Activated gamma-delta T cell treated with anti-CD3 and anti-CD28 coated beads, Interleukin-2, amount 50 U/mL, for 16 hours (primary cell): ENCODE measurements at places on chromosomes 3 and 15.

DNA sequence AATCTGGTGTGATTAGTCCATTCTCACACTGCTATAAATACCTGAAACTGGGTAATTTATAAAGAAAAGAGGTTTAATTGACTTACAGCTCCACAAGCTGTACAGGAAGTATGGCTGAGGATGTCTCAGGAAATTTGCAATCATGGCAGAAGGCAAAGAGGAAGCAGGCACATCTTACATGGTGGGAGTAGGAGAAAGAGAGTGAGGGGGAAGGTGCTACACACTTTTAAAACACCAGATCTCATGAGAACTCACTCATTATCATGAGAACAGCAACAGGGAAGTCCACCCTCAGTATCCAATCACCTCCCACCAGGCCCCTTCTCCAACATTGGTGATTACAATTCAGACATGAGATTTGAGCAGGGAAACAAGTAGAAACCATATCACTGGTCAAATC is 24.0 kb upstream of the ACP3 start:
- no peak for DNase-seq

GRCh38 chr3:37935290-37935668 is 55.3 kb upstream of the VILL start:
- no peak for DNase-seq

DNA sequence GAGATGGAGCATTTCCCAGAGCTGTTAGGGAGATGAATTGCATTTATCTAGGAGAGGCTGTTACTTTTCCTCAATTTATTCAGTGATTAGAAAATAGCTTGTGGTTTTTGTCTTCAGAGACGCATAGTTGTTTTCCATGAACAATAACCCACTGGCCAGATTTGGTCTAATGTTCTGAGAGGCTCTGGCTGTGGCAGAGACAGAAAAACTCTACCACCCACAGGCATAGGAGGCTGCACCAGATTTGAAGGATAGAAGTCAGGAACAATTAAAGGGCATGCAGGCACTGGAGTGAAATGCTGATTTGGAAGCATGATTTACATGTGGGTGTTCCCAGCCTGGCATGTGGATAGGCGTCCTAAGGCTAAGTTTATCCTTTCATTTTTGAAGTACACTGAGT is 143.5 kb downstream of the NFKBIZ start:
- DNase-seq = no peak

GRCh38 chr3:111636366-111636885 is 41.3 kb upstream of the ZBED2 start:
- DNase-seq = no peak

DNA sequence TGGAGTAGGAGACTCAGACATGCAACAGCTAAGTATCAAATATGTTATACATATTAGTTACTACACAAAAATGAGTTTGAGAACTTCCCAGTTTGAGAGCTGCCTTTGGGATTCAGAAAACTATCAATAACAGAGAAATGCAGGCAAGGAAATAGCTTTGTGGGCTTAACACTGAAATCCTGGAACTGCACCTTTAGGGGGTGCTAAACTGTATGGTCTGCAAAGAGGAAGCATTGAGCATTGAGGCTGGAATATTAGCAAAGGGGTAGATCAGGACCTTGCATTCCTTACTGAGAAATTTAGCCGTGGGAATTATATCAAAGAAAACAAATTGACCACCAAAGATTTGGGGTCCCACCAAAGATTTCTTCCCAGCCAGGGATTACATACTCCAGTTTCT is 580.0 kb downstream of the ZNF385D start:
- DNase-seq = no peak

DNA sequence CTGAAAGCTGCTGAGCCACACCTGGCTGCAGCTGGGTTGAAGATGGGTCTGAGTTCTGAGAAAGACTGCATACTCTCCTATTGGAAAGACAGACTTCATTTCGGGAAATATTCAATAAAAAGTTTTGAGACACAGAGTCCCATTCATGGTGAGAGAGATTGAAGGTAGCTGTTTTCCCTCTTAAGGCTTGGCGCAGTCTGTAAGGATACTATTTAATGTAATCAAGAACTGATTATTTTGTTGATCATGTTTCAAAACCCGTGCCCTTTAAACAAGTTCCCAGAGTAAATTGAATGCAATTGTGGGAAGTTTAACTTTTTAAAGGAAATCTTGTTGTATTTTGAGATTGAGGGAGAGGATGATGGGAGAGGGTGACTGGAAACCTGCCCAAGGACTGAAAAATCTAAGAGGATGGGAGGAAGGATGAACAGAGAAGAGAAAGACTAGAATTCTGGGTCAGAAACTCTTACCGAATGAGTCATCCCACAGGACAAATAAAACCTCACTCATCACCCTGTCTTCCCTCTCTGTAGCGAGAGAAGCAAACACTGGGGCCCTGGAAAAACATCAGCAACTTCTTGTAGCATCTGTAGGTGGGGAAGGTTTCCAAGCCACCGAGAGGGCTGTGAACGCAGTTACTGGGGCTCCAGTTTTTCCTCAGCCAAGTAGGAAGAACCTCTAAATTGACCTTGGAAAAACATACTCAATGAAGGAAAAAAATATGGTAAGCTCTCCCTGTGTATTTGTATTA is 193.2 kb upstream of the TPRG1 start:
- no peak for DNase-seq

DNA sequence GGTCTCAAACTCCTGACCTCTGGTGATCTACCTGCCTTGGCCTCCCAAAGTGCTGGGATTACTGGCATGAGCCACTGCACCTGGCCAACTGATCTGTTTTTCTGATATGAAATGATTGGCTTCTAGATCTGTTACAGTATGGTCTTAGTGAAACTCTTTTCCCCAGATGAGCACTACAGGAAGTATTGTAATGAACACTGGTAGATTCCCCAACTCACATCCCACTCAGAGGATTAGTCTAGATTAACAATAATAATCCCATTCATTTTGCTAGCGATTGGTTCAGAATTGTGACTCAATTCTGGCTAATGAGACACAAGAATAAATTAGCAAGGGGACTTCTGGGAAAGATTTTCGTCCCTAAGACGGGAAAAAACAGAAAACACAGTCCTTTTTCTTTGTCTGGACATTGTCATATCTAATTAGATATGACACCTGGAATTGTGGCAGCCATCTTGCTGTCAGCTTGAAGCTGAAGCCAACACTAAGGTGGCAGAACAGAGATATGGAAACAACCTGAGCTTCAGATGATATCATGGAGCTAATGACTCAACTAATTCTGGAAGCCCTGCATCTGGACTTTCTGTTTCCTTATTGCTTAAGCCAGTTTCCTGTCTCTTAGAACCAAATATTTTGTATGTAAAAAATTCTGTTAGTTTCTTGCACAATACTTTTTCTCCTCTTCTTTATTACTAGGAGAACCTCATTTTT is 17.4 kb upstream of the NPTN start:
- no peak for DNase-seq

- no peak for DNase-seq
Observed at GRCh38 chr15:96340598-96341512, 10.4 kb downstream of the NR2F2 start.

- DNase-seq = no peak
Observed at GRCh38 chr3:58179235-58180098, 31.3 kb downstream of the DNASE1L3 start.
